ENCODE measurements at places on chromosomes 6 and 20.

DNA sequence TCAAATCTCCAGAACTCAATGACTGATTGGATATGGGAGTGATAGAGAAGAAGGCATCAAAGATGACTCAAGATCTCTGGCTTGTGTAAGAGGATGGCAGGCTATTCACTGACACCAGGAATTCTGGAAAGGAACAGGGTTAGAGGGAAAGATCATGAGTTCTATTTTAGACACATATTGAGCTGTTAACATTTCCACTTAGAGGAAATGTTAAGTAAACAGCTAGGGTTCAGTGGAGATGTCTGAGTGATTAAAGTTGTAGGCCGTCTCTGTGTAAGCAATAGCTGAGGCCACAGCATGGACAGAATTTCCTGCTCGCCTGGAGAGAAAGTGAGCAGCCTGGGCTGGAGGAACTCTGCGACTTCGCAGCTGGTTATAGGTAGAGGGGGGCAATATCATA is 21.0 kb downstream of the ZC3H12D start:
- DNase-seq, result no peak

DNA sequence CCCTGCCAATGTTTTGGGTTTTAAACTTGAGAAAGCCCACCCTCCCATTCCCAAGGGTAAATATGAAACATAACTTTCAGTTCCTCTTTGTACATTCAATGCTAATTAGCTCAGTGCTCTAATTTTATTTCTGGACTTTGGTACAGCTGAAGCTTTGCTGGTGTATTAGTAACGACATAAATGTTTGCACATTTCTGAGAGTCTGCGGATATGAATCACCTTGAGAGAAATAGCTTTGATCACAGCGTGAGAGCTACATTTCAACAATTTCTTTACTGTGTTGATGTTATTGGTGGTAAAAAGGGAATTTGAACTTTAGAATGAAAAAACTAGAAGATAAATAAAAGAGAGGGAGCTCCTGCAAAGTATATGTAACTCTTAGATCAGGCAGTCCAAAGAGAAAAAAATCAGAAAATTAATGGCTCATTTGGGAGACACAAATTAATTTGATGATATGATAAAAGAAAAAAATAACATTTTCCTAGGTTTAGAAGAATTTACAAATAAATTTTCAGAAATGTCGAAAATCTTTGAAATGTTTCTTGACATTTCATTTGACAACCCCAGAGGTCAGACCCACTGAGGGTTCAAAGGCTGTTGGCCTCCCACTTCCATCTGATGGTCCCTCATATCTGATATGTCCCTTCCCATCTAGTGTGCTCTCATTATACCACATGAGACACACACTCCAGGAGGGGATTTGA is 38.5 kb upstream of the CAP2 start:
- DNase-seq, result no peak

DNA sequence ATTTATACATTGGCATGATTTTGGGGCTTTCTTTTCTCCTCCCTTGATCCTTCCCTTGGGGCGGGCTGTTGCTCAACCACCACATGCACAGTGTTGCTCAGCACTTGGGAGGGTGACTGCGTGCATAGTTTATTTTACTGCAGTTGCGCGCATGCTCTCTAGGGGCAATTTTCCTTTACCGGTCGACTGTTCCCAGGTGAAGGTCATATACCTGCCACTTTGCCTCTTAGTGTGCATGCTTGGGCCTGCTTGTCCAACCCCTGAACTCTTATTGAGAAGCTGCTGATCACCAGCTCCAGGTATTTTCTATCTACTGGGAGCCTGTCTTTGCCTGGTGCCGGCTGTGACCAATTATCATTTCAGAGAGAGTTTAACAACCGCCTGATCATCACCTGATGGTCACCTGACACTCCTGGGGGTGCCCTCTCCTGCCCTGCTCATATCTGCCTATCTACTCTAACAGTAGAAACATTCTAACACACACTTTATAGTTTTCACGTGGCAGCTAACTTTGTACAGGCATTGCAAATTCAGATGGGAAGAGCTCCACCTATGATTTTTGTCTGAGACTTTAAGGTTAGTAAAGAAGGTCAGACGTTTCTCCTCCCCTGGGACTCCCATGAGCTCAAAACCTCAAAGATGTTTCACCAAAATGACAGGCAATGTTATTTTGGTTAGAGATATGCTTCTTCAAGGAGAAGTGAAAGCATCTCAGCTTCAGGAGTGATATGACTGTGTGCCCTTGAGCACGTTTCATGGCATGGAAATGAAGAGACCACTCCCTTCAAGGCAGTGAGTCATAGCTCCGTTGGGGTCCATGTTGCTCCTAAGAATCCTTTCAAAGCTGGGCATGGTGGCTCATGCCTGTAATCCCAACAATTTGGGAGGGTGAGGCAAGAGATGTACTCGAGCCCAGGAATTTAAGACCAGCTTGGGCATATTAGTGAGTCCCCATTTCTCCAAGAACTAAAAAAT is 227.5 kb upstream of the MYLIP start:
- no peak for DNase-seq

DNA sequence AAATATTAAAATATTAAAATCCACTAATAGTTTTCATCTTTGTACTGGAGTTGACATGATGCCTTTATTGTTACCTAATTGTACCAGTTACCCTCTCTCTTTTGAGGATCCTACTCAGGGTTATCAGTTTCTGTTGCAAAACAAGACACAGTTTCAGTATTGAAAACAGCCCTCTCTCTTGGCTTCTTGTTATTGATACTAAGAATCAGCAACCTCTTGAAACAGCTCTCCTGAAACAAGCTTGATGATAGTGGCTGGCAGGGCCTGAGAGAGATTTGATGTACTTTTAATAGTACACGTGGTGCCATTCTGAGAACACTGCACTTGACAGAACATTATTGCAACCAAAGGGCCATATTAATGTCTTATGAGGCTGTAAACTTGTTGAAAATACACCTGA is 64.9 kb upstream of the MEI4 start:
- no peak for DNase-seq

GRCh38 chr20:14441201-14441600 is 103.8 kb upstream of the FLRT3 start:
- no peak for DNase-seq

DNA sequence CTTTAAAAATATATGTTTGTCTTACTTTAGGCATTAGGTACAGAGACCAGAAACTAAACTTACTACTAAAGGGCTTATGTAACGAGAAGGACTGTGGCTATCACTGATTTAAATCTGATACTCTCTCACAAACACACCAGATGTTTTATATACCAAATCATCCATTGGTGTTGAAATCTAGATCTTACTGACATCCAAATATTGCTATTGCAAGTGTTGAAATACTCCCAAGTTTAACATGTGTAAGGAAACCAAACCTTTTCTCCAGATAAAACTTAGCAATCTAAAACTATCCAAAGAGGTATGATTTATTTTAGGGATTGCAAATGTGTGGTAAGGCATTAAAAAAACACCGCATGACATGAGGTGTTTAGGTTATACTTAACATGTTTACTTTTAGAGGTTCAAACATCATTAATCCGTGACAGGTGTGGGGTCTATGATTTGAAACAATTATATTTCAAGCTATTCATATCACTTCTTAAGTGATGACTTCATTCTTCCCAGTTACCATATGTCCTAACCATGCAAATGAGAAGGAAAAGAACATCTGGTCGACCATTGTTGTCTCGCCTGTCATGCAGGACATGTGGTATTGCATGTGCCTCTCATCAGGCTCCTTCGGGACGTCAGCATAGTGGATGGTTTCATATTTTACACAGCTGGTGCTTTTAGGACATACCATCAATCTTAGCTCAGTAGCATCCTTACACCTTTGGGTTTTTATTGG is 168.3 kb upstream of the SPACA1 start:
- peak; percentile 98 for DNase-seq

- no peak for DNase-seq
These were observed 108.6 kb upstream of the MYLIP start for GRCh38 chr6:16020259-16020658.

DNA sequence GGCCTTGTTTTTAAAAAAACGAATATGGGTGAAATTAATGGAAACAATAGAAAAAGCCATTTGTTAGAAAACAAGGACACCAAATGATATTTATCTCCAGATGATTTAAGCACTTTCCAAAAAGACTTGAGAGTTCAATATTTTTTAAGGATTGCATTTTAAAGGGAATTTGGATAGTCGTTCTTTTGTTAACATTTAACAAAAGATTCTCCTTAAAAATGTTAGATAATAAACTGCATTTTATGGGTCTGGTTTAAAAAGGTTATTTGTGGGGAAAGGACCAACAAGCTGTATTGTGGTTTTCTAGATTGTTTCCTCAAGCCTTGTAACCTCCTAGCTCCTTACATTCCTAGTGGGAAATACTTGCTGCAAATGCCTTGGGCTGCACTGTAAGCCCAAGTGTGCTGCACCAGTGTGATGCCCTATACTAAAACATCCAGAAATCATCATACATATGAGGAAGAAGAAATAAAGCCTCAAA is 1.5 kb upstream of the PHIP start:
- peak; percentile 48 for DNase-seq

DNA sequence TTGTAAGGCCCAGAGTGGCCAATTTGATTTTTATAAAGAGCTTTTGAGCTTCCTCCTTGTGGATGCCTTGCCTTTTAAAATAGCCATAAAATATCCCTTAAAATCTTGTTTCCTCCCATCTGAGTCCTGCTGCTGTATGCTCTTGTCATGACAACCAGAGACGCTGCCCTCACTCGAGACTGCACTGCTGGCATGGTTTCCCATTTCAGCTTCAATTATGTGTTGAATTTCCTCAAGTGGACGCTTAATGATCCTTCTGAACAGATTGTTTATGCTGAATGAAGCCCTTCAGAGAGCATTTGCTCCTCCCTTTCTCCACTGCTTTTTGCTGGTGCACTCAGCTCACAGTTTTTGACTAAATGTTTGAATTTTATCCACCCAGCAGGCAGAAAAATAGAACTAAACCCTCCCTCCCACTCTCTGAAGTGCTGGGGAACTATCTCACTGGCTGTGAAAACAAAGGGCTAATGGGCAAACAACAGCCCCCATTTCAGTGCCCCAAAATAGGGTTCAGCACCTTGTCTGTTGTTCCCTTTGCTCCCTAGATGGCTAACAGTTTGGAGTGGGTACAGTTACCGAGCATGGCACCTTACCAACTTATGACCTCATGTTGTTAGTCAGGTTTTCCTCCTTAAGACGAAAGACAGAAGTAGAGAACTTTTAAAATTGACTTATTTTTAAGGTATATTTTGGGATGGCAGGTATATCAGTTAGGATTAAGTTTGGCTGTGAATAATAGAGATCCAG is 45.5 kb upstream of the RNF8 start:
- DNase-seq, result peak; percentile 91

- DNase-seq, result no peak
These were observed 69.8 kb upstream of the SLC35F1 start for GRCh38 chr6:117837261-117837660.

DNA sequence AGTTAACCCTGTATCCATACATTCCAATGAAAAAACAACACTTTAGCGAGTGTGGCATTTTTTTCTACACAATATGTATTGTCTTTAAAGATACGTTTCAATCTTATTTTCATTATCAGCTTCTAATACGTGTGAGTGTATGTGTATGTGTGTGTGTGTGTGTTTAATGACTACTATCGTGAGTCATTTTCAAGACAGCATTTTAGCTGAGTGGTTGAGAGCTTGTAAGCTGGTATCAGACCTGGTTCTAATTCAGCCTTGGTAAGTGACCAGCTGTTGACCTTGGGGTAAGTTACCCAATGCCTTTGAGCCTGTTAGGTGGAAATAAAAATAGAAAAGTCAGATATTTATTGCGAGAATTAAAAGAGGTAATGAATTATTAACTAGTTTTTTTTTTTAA is 320.0 kb upstream of the NT5E start:
- no peak for DNase-seq

GRCh38 chr20:56610098-56610497 is 19.0 kb upstream of the TFAP2C start:
- DNase-seq, result no peak

- DNase-seq, result no peak
These were observed 6.1 kb downstream of the EEF1A1 start for GRCh38 chr6:73514746-73515110.

DNA sequence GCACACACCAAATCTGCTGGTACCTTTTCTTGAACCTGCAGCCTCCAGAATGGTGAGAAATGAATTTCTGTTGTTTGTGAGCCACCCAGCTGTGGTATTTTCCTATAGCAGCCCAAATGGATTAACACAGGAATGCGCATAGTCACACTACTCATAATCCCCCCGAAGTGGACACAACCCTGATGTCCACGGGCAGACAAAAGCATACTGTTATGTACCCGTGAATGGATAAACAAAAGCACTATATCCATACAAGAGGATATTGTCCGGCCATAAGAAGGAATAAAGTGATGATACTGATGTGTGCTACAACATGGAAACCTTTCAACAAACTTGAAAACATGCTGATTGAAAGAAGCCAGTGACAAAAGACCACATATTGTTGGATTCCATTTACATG is 25.1 kb upstream of the RPP40 start:
- no peak for DNase-seq

GRCh38 chr6:31243508-31243907 is 28.4 kb downstream of the HLA-C start:
- DNase-seq, result no peak

DNA sequence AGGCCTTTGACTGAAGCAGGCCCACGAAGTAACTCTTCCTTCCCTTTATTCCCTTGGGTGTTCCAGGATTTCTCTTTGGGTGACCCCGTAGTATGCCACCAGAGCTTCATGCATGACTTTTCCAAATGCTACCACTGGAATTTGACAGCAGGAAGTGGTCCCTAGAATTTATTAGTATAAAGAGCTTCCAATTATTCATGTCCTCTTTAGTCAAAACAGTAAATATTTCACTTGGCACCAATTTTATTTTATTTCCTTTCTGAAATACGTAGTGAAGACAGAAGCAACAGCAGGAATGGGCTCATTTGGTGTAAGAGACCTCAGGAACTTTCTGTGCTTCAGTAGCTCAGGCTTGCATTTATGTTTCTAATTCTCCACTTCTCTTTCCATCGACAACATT is 151.3 kb downstream of the LCA5 start:
- DNase-seq, result no peak

GRCh38 chr6:109285366-109285765 is 96.9 kb downstream of the CD164 start:
- DNase-seq, result no peak

GRCh38 chr6:21826023-21826422 is 232.5 kb downstream of the SOX4 start:
- DNase-seq, result no peak

DNA sequence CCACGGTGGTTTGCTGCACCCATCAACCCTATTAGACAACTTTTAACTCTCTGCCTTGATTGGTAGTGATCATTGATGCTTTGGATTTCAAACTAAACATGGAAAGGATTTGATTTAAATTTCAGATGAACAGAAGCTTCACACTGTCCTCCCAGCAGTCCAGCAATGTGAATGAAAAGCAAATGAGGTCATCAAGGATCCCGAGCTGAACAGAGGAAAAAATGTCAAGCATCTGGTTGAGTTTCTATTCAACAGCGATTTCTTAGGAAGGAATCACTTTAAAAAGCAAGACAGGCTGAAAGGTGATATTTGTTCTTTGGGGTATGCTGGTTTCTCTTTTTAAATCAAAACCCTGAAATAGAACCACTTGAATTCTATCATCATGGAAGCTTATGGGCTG is 10.6 kb upstream of the SAMD3 start:
- no peak for DNase-seq
